ENCODE measurements at places on chromosomes 11 and 22. TPM values are rescaled to one million over a fixed set of nuclear protein-coding genes. Genes with fewer than 3 reads are reported as not detected.

- DNase-seq: no peak
Measured at GRCh38 chr11:75454987-75455386, 22.0 kb upstream of the KLHL35 start.

DNA sequence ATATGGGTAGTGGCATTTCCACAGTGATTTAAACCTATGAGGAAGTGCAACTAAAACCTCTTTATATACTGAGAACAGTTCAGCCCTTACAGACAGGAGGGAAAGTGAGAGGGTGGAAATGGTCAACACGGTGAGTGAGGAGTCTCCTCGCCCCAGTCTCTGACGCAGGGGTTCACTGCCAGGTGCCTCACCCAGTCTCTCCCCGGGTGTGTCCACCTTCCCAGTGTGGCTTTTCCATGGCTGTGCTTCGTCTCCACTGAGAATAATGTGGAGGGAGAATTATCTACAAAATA is 116.6 kb upstream of the TOP3B start:
- DNase-seq: no peak

DNA sequence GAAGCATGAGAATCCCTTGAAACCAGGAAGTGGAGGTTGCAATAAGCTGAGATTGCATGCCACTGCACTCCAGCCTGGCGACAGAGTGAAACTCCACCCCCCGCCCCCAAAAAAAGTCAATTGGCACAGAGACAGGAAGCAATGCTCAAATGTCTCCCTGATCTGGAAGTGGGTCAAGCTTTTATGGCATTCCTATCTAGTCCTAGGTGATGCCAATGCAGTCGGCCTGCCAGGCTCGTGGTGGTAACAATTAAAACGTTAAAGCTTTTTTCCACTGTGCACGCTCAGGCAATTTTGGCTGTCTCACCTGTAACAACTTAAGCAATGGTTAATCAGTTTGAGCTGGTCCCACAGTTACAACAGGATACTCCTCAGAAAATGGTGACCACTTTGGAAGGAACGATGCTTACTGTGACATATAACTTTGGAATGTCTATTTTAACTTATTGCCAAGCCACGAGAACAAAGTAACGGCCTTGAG is 18.9 kb upstream of the PISD start:
- DNase-seq: peak; percentile 68

GRCh38 chr11:126103150-126103549 is 40.5 kb upstream of the CDON start:
- no peak for DNase-seq

- DNase-seq: no peak
Measured at GRCh38 chr22:40324468-40325305, 21.6 kb upstream of the ADSL start.

GRCh38 chr22:47048123-47049077 is 285.9 kb downstream of the TBC1D22A start:
- peak; percentile 38 for DNase-seq

MCAT gene
- 12.7 TPM for total RNA-seq

CNTF gene
- total RNA-seq: 1.8 TPM

DNA sequence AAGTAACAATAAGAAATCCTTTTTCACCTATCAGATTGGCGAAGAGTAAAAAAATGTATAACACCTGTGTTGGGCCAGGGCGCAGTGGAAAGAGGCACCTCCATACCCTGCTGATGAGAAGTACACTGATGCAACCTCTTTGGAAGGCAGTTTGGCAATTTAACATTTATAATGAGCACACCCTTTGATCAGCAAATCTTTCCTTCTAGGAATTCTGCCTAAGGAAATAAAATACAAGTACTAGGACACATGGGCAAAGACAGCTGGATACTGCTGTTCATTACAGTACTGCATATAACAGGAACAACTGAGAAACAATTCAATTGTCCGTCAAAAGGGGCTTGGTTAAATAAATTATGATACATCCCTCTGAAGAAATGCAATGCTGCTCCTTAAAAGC is 110.1 kb downstream of the RPL27A start:
- no peak for DNase-seq

DNA sequence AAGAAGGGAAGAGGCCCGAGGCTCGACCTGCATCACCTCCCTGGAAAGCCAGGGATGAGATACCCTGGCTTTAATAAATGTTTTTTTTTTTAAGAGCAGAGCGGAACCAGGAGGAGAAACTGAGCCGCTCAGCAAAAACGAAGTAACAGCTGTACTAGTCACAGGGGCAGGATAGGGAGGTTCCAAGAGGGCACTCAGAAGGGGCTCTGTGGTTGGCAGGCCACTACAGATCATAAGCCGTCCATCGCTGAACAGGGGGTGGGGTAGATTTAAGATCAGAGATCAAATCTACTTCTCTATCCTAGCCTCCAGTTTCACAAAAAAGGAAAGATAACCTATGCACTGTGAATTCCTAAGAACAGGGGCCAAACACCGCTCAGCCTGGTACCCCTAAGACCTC is 625 bp downstream of the EIF3D start:
- DNase-seq: no peak

MUC2 gene
- total RNA-seq: not detected

GRCh38 chr11:121159741-121160140 is 58.7 kb downstream of the TECTA start:
- no peak for DNase-seq

DNA sequence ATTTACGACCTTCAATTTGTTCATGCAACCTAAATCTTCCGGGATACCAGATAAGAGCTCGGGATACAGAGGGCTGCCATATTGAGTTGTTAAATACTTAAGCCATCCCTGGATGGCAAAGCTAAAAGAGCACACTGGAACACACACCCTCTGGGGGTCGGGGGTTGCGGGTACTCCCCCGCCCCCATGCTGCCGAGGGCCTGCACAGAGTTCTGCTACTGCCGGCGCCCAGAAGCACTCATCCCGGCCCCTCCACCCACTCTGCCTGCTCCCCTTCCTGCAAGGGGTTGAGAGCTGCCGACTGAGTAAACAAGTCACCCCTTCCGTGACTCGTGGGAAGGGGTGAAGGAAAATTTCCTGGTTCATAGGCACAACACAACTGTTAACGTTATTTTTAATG is 9.3 kb upstream of the MMP13 start:
- DNase-seq: no peak

DNA sequence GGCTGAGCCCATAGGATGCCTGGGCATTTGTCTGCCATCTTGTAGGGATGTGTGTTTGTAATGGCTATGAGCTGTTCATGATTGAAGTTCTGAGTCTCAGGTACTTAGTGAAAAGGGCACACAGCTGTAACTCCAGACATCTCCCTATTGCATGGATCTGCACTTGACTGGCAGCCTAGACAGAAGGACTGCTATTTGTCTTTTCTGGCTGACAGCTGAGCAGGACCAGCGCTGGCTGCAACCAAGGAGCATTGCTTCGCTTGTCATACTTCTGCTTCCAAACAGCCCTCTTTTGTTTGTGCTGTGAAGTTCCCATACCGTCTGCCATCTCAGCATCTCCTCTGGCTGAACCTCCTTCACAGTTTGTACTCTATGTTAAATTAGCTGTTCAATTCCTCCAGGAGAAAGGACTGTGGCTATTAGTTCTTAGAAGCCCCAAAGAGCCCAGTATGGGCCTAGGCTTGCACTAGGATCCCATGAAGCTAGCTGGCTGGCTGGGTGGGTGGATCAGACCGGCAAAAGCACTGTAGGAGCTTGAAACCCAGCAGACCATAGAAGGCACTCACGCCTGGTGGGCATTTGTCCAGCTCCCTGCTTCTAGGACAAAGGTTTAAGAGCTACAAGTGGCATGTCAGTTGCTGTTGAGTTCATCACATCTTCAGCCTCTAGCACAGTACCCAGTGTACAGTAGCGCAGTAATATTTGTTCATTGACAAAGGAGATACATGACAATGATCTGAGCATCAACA is 20.4 kb downstream of the HIRA start:
- DNase-seq: no peak

- no peak for DNase-seq
Measured at GRCh38 chr11:113628912-113629311, 77.2 kb downstream of the TMPRSS5 start.

- DNase-seq: peak; percentile 82
Measured at GRCh38 chr22:44363980-44364750, 51.4 kb upstream of the SHISAL1 start.

ST3GAL4 gene
- 11.8 TPM for total RNA-seq
